ENCODE measurements at places on chromosomes 13 and 19.

DNA sequence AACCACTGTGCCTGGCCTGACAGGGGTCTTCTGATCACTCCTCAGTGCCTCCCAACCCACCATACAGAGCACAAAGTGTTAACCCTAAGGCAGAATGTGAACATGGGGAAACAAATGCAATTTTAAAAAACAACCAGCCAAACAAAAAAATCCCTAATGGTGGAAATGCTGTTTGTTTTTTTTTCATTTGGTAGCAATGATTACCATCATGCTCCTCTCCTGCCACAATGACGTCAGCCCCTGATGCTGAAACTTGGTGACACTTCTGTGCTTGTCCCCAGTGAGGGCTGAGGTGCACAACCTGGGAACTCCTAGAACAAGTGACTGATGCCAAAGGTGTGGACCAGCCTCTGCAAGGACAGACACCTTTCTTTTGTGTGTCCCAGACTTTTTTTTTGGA lies 4.0 kb upstream of the TSPAN16 start:
- DNase-seq: no peak

GRCh38 chr19:7961920-7962626 lies 18.6 kb upstream of the TIMM44 start:
- no peak for DNase-seq

DNA sequence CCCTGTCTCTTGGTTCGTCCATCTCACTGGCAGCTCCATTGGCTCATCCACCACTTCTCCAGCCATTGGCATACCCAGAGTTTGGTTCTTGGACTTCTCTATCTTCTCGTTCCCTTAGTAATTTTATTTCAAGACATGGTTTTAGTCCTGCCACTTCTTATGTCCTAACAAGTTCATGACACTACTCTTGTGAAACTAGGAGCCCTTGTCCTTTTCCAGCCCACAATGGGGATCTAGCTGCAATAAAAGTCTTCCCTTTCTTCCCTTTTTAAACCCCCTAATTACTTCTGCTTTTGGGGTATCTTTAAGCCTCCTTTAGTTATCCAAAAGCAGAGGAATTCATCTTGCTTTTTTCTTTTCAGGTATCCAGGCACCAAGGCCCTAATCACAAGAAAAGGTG lies 2.9 kb upstream of the RCBTB2 start:
- no peak for DNase-seq

GRCh38 chr13:100088273-100088643 lies 635 bp upstream of the PCCA start:
- DNase-seq: no peak

GRCh38 chr19:46637224-46637623 lies 1.2 kb upstream of the GNG8 start:
- no peak for DNase-seq

DNA sequence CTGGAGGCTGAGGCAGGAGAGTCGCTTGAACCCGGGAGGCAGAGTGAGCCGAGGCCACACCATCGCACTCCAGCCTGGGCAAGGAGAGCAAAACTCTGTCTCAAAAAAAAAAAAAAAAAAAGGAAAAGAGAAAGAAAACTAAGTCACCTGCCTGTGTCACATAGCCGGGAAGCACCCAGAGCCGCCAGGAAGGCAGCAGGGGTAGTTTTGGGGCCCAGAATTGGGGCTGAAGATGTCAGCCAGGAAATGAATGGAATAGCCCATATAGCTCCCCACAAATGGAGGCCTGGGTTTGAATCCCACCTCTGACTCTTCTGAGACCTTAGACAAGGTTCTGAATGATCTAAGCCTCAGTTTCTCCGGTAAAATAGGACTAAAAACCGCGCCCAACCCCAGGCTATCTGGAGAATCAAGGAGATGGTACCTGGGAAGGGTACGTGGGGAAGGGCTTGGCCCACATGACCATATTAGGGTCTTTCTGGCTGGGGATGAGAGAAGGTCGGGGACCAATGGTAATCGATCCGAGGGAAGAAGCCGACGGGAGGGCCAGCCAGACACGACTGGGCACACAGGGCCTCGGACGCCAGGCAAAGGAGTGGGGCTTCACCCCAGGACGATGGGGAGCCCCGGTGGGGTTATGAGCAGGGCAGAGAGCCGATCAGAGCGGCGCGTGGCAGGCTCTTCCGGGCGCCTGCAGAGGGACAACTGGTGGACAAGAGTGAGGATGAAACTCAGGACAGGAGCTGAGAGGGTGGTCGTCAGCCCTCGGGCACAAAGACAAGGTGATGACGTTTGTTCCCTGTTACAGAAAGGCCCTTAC lies 14.4 kb downstream of the CCDC124 start:
- DNase-seq: no peak

GRCh38 chr19:38429055-38429810 lies 3.2 kb upstream of the RASGRP4 start:
- no peak for DNase-seq

GRCh38 chr19:7200736-7201135 lies 93.5 kb downstream of the INSR start:
- DNase-seq: no peak

DNA sequence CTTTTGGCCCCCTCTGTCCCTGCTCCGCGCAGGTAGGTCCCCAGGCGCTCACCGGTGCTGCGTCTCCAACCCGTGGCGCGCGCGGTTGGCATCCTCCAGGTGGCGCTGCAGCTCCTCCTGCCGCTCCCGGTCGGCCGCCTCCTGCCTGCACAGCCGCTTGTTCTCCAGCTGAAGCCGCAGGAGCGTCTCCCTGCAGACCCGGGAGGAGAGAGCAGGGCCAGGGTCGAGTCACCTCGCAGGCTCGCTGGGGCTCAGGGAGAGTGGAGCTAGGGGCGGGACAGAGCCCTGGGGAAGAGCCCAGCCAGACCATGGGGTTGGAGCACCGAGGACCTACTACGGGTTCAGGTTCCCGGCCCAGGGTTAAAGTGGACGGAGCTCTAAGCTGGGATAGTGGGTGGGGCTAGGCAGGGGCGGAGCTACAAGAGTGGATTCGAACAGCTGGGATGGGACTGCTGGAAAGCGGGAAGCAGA lies 9.3 kb downstream of the HOOK2 start:
- peak; percentile 51 for DNase-seq

GRCh38 chr13:54486421-54487166 lies 1458.0 kb downstream of the OLFM4 start:
- no peak for DNase-seq

- DNase-seq: no peak
Measured at GRCh38 chr13:35356572-35356971, 119.9 kb downstream of the MAB21L1 start.

DNA sequence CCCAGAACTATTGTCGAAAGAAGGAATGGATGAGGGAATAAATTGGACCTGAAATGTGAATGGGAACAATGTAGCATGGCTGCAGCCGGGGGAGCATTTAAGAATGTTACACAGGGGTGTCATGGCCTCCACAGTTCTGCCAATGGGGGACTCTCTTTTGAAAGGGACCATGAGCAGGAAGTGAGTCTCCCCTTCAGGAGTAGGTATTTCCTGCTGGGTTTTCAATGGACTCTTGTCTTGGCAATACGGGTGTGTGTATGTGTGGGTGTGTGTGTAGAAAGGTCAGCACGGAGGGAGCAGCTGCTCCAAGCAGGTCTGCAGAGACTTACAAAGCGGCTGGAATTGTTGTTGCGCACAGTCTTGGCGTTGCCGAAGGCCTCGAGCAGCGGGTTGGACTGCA lies 24.4 kb downstream of the MYO1F start:
- no peak for DNase-seq

GRCh38 chr13:82076496-82076895 lies 1735.6 kb upstream of the SPRY2 start:
- no peak for DNase-seq

DNA sequence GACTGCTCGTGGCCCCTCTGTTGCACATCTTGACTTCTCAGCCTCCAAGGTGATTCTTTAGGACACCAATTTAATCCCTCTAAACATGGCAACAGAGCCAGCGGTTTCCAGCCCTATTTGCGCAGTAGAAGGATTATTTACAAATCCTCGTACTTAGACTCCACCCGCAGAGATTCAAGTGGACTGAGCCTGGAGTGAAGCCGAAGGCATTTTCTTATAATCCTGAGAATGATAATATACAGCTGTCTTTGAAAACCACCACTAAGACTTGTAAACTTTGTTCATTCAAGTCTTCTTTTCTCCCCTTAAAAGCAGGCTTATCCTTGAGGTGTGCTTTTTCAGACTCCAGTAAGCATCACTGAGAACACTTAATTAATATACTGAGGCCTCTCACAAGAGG lies 4.8 kb upstream of the DPRX start:
- DNase-seq: no peak

DNA sequence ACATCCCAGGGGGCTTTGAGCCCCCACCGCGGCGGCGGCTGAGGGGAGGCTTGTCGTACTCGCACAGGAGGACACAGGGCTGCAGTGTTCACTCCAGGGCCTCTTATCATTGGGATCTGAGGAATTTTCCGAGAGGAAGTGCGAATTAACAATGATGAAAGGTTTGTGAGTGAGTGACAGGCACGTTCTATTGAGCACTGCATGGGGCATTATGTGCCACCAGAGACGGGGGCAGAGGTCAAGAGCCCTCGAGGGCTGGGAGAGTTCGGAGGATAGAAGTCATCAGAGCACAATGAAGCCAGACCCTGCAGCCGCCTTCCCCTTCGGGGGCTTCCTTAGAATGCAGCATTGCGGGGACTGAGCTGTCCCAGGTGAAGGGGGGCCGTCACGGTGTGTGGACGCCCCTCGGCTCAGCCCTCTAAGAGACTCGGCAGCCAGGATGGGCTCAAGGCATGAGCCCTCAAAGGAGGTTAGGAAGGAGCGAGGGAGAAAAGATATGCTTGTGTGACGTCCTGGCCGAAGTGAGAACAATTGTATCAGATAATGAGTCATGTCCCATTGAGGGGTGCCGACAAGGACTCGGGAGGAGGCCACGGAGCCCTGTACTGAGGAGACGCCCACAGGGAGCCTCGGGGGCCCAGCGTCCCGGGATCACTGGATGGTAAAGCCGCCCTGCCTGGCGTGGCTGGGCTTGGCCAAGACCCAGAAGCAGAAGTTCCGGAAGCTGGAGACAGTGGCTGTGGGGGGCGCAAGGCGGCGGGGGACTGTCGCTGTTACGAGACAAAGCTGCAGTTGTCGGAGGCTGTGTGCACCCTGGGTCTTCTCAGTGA lies 53.9 kb downstream of the MCF2L start:
- no peak for DNase-seq

DNA sequence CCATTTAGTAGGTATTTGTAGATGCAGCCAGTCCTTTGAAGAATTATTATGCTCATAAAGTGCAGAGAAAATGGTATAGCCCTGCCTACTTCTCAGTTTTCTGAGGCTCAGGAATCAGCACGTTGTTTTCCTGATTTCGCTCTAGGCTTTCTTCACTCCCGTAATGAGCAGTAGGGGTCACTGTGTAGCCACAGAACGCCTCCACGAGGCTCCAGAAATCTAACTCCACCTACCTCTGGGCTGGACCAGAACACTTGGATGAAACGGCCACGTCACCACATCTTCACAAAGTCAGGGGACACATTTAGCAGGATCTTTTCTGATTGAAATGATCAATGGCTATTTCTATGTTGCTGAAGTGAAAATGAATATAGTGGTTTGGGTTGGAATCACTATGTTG lies 49.8 kb upstream of the GTF3A start:
- DNase-seq: peak; percentile 63

- no peak for DNase-seq
Measured at GRCh38 chr19:39655613-39656012, at the start of gene LGALS16. Gene LGALS16 (plus strand): TSS chr19:39655913. CDS start chr19:39655962, 49 bp downstream.

- DNase-seq: no peak
Measured at GRCh38 chr19:52296400-52296772, 583 bp upstream of the ZNF480 start.

DNA sequence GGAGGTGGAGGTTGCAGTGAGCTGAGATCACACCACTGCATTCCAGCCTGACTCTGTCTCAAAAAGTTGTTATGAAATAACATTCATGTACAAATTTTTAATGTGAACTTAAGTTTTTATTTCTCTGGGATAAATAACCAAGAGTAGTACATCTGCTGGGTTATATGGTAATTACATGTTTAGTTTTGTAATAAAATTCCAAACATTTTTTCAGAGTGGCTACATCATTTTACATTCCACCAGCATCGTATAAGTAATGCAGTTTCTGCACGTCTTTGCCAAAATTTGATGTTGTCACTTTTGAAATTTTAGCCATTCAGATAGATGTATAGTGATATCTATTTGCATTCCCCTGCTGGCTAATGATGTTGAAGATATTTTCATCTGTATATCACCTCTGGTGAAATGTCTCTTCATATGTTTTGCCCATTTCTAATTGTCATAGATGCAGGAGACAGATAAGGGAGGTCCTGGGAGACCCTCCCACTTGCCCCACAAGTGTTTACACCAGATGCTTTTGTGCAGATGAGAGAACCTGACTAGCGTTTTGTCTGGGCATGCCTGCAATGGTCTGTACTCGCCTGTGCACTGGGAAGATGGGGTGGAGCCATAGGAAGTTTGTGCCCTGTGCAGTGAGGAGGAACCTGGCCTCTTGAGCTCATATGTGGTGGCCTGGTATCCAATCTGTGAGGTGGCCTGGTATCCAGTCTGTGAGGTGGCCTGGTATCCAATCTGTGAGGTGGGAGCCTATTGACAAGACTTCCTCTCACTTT lies 12.7 kb upstream of the KBTBD6 start:
- DNase-seq: no peak

GRCh38 chr19:7680606-7681339 lies at the start of gene TRAPPC5:
Gene TRAPPC5 (plus strand): TSS chr19:7680833. CDS start chr19:7682254, 1,421 bp downstream.
- peak; percentile 77 for DNase-seq

DNA sequence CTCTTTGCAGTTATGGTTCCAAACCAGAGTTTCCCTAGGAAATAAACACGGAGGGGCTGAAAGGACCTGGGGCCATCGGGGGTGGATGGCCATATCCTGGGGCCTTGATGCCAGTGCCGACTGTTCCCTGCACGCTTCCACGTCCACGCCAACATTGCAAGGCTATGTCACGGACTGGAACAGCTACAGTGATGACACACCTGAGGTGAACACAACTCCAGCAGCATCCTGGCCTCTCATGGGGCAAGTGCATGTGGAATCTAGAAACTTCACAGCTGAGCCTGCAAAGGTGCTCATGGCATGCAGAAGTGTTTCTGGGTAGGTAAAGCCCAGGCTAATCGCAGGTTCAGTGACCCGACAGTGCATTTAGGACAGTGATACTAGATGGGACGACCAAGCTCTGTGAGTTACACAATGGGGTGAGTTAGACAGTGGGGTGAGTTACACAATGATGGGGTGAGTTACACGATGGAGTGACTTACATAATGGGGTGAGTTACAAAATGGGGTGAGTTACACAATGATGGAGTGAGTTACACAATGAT lies 52.0 kb upstream of the GAS6 start:
- DNase-seq: no peak

DNA sequence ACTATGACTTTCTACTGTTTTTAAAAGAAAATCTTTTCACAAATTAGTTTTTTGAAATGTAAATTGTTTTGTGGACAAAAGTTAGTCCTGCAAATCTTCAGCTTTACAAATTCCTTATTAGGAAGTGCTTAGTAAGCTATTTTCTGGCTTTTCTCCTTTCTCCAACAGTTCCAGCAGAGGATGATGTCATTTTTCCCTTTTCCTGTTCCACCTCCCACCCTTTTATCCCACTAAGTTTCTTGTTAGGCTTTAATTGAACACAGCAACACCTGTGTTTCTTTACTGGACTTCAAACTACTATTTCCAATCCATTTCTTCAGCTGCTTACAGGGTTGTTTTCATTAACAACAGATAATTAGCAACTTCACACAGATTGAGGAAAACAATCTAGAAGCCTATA lies 389.2 kb downstream of the NDFIP2 start:
- no peak for DNase-seq
